Hypothalamus (tissue), 51 donors: ENCODE measurements at places on chromosomes 7 and 10.
A peak's percentile ranks its signal among the peaks of the same experiment; 100 is the strongest.

- DNase-seq, result no peak
These were observed 14.2 kb upstream of the SYPL1 start for GRCh38 chr7:106126170-106126938.

GRCh38 chr10:16965740-16966447, 148.7 kb upstream of the RSU1 start:
- DNase-seq, result no peak

- DNase-seq, result no peak
These were observed 225.1 kb downstream of the TFEC start for GRCh38 chr7:115805458-115805857.

DNA sequence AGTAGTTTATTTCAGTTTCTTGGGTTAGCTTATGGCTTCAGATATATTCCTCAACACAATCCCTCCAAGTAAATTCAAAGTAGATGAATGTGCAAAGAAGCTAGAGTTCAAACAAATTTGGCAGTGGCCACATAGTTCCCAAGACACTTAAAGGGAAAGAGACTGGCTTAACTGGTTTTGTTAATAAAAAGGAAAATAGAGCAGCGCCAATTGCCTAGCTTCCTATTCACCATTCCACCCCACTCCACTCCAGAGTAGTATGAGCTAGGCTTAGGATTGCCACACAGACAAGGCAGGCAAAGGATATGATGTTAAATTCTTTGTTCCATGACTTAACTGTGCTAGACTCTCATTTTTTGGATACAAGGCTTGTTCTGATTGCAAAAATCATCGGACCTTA, 2.0 kb downstream of the XRCC2 start:
- no peak for DNase-seq

DNA sequence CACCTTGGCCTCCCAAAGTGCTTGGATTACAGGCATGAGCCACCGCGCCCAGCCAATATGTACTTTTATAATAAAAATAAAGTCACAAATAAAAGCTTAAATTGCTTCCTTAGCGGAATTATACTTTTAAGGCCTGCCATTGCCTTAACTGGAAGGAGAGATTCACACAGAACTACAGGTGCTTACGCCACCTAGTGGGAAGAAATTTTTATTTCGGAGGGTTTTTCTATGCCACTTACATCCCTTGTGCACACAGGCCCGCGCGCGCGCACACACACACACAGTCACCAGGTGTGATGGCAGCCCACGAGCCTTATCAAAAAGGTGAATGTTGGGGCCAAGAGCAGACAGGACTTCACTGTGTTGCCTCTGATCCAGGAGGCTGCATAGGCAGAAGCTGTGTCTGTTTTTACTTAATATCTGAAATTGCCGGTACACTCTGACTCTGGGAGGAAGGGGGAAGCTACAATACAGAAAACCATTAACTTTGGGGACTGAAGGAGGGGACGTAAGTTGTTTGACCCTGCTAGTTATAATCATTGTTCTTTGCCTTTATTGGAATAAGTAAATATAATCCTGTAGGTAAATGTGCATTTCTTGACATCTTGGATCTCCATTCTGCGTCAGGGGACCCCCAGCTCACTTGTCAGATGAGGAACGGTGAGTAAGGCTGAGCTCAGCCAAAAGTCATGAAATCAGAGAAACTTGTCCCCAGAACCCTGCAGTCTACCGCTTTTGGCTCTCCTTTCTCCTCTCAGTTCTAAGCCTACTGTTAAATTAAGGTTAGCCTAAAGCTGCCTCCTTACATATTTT, 87.1 kb downstream of the SLC16A9 start:
- peak; percentile 5 for DNase-seq

DNA sequence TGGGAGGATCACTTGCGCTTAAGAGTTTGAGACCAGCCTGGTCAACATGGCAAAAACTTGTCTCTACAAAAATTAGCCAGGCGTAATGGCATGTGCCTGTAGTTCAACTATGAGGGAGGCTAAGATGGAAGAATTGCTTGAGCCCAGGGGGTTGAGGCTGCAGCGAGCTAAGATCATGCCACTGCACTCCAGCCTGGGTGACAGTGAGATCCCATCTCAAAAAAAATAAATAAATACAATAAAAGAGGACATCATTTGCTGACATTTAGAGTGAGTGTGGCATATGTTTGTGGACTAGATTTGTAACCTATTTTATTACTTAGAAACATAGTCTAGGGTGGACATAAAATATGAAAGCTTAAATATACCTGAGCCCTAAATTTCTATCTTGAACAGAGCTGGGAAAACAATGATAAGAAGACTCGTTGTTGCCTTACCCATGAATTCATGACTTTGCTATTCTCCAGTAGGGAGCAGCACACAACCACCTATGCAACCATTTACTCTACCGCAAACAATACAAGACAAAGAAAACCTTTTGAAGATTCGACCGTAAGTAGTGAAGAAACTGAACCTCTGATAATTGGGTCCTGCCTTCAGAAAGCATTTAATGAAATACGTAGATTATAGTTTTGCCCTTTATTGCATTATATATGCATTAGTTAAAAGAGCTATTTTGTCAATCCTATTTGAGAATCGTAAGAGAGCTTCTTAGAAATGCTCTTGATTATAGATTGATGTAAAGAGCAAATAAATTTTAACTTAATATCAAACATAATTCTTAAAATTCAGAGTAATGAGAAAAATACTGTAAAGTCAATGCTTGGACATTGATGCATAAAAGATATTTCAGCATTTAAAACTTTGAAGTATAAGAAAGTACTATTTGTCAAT, 83.5 kb downstream of the GNAT3 start:
- DNase-seq, result peak; percentile 5

GRCh38 chr7:81956520-81956919, 186.7 kb upstream of the HGF start:
- no peak for DNase-seq

DNA sequence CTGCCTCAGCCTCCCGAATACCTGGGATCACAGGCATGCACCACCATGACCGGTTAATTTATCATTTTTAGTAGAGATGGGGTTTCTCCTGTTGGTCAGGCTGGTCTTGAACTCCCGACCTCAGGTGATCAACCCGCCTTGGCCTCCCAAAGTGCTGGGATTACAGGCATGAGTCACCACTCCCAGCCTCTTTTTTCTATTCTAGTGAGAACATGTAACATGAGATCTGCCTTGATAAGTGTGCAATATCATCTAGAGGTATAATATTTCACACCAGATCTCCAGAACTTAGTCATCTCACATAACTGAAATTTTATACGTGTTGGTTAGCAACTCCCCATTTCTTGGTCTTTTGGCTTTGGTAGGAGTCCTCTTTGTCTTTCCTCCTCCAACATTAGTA, 656.9 kb downstream of the CNTNAP2 start:
- DNase-seq, result no peak

GRCh38 chr7:47345857-47346298, 236.0 kb downstream of the TNS3 start:
- no peak for DNase-seq

- DNase-seq, result no peak
These were observed 884.1 kb downstream of the NRG3 start for GRCh38 chr10:82759050-82759449.

GRCh38 chr10:112393341-112393740, 19.4 kb downstream of the ACSL5 start:
- no peak for DNase-seq

DNA sequence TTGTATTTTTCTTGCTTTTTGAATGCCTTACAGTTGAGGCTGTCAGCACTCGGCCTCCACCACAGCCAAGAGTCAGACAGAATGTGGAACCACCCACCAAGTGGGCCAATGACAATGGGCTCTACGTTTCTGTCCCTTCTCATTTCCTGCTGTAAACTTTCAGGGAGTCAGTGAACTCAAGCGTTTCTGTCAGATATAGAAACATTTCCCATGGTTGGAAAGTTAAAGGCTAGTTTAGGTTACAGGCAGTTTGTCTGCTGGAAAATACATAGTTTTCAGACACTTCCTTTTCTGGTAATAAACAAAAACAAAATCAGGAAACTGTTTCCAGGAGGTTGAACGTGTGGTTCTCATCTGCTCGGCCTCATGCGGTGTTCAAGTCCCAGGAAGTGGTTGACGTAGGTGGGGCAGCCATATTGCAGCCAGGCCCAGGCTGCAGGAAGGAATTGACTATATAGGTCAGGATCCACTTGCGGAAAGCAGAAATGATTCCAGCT, 245.1 kb downstream of the CAMK1D start:
- DNase-seq, result no peak

DNA sequence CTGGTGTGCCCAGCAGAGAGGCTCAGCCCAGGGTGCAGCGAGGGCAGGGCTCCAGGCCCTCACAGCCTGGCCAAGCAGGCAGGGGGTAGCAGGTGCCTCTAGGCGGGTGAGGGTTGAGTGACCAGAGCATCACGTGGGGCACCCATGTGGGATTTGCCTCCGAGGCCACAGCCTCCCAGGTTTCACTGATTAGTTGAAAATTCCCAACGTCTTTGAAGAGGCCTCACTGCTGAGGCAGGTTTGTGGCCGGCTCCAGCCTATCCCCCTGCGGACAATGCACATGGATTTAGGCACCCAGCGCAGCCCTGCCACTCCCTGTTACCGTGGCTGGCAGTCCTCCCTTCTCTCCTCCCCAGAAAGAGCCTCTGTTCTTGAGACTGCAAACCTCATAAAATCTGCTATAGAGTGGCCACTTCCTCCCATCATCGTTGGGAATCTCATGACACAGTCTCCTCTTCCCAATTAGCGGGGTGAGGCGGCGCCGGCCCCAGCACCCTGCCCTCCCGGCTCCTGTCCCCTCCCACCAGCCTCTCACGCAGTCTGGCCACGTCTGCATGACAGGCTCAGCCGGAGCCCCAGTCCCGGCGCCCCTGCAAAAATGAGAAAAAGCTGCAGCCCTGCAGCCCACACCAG, 10.8 kb downstream of the MYL10 start:
- DNase-seq, result no peak

DNA sequence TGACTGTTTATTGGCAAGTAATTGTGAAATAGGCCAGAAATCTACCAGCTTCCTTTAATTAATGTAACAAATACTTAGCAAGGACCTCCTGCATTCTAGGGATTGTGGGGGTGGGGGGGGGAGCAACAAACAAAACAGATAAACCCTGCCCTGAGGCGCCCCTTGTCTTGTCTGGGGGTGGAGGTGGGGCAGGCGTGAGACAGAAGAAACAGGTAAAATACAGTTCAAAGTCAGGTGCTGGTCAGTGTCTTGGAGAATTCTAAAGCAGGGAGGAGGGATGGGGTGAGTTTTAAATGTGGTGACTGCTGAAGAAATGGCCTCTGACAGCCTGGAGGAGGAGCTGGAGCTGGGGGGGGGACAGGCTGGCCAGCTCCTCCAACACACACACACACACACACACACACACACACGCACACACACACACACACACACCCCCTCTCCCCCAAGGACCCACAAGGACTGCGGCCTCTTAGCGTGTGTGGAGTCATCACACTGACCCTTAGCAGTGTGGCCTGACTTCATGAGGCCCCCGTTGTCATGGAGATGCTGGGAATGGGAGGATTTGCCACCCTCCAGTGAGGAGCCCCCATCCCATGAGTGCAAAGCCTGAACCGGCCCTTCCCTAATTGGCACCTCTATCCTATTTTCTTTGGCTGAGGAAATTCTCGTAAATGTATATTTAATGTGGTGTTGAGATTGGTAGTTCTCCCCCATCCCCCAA, 190.4 kb downstream of the MGMT start:
- no peak for DNase-seq

DNA sequence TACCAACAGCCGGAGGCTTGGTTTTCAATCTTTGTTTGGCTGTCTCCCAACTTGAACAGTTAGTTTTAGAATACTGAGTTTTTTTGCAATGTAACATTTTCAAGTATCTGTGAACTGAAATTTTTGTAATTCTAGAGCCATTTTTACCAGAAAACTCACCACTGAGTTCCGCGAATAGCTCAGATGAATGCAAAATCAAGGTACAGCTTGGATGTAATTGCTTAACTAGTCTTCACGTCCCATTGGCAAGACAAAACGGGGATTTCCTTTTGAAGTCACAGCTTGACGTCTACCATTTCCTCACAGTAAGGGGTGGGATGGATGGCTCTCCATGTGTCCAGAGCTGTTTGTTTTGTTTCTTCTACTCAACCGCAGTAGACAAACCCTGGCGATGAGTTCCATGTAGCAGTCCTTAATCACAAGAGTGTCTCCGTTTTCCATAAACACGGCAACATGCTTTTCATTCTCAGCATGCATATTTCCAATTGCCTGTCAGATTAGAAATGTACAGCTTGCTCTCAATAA, 55.8 kb upstream of the FGFR2 start:
- no peak for DNase-seq

- DNase-seq, result no peak
These were observed 40.0 kb upstream of the LRRN3 start for GRCh38 chr7:111050875-111051416.

GRCh38 chr7:139294951-139295575, 46.1 kb upstream of the FMC1 start:
- DNase-seq, result no peak

DNA sequence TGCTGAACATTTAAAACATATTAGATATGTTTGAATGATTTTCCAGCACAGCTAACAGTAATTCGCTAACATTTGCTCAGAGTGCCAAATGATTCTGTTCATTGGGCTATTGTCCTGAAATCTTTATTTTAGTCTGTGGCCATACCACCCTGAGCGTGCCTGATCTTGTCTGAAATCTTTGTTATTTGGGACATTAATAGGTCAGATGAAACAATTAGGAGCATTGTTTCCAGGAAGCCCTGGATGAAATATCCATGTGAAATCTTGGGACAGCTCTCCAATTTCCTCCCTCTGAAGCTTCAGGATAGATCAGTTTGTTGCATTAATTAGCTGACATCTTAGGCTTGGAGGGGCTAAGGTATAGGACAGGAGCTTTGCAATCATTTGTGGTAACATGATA, 512.0 kb downstream of the KIF20B start:
- no peak for DNase-seq

DNA sequence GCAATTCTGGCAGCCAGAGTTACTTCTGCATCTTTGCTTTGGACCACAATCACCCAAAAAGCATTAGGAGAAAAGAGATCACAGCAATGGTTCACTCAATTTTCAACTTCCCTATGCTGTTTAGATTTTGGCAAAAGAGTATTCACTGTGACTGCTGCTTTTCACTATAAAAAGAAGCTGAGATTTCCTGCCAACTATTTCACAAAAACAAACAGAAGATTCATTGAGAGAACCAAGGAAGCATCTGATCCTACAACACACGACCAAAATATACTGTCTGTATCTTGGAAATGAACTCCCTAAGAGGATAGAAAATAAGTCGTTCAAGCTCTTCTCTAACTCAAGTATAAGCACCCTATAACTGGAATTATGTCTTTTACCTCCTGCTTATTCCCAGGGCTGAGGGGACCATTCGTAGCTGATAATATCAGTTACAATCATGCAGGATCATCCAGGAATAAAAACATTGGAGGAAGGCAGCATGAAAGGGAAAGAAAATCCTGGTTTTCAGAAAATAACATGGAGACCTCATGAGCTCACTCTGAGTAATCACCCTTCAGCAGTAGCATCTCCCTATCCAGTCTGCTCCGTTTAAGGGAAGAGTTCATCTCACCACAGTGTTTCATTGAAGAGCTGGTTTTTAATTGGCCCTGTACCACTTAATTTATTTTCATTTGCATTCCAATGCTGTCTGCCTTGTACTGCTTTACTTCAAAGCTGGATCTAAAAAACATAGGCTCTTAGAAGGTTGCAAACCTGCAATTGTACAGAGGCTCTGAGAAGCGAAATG, 256.2 kb downstream of the PAXIP1 start:
- DNase-seq, result no peak
